ENCODE measurements at places on chromosomes 1 and 21.

GRCh38 chr1:92747735-92748134, 37.2 kb downstream of the EVI5 start:
- DNase-seq = no peak

DNA sequence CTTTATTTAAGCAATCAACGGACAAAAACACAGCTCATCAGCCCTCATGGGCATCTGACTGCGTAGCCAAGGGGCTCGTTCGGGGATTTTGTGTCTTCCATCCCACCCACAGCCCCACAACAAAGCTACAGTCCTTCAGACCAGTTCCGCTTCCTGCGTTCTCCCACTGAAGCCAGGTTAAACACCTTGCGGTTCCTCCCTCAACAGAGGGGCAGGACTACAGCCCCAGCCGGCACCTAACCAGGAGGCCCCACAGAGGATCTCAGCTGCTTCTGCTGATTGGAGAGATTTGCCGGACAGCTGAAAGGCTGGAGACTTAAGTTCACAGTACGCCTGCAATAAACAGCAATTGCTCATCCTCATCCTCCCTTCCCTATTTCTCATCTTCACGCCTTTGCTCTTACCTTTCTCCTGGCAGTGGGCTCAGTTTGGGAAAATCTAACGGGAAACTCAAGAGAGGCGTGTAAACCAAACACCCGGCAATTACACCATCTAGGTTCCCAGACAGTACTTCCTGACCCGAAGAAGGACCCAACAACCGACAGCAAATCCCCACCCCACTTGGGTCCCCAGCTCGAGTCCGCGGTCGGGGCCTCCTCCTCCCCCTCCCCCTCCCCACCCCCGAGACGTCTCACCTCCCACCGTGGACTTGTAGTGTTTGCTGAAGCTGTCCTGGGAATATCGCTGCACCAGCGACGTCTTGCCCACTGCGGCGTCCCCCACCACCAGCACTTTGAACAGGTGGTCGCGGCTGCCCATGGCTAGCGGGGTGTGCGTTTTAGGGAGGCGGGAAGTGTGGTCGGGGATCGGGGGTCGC, 876 bp downstream of the RAB29 start:
- DNase-seq = no peak

DNA sequence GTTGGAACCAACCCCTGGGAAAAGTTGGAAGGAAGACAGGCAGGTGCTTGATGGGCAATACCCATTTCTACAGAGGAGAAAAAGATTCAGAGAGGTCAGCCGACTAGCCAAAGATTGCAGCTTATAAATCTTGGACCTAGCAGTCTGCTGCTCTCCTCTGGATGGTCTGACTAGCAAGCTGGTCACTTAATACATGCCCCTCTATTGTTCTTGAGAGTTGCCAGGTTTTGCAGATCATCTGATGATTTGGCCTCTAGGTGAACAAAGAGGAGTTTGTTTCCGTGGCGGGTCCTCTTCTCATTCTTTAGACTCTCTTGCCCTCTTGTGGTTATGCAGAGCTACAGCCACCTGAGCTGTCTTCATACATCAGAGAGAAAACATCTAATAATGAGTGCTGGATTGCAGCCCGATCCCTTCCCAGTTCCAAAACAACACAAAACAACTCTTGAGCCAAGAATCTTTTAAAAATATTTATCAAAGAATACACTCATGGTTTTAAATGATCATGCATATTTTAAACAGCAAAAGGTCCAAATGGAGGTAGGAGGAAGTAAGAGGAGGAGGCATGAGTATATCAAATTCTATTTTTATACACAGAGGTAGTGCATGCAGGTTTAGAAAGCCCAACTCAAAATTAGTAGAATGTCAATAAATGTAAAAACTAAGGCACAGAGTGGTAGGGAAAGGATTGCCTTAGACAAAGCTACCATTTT, 115.7 kb downstream of the SLC30A10 start:
- DNase-seq = no peak

DNA sequence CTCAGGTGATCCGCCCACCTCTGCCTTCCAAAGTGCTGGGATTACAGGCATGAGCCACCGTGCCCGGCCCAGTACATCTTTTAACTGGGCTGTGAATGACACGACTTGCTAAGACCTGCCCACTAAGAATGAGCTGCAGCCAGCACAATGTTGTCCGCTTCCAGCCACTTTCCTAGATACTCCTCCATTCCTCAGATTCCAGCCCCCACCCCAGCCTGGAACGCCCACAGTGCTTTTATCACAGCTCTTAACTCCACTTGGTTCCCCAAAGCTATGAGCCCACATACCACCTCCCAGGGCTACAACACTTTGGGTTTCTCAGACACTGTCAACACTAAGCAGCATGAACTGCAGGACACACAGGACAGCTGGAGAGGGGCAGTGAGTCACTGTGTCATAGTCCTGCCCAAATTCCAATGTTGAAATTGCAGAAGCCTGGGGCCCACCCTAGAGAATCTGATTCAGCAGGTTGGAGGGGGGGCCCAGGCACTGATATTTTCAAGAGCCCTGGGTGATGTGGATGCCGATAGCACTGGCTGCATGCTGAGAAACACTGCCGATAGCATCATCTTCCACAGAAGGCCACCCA, 58.0 kb downstream of the ACBD3 start:
- DNase-seq = no peak

DNA sequence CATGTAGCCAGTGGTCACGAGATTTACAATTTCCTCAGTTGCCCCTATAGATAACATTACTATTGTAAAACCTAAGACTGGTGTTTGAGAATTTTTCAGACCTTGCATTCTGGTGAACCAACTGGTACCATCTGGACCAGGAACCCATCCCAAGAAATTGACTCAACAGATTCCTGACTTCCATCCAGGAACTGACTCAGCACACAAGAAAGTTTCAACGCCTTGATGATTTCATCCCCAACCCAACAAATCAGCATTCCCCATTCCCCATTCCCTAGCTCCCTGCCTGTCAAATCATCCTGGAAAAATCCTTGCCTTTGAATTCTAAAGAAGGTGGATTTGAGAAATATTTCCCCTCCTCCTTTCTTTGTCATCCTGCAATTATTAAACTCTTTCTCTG, 529.8 kb upstream of the PRMT6 start:
- DNase-seq = no peak

DNA sequence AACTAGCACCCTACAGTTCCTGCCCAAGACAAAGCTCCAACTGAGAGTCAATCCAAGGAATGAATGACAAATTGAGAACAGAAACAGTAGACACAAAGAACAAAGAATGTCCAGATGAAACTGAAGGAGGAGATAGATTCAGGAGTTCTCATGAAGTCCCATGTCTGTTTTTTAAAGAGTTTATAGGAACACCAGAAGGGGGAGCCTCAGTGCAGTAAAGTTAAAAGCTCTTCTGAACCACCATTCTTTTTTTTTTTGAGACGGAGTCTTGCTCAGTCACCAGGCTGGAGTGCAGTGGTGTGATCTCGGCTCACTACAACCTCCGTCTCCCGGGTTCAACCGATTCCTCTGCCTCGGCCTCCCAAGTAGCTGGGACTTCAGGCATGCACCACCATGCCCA, 323.6 kb downstream of the MRPL39 start:
- DNase-seq = no peak

DNA sequence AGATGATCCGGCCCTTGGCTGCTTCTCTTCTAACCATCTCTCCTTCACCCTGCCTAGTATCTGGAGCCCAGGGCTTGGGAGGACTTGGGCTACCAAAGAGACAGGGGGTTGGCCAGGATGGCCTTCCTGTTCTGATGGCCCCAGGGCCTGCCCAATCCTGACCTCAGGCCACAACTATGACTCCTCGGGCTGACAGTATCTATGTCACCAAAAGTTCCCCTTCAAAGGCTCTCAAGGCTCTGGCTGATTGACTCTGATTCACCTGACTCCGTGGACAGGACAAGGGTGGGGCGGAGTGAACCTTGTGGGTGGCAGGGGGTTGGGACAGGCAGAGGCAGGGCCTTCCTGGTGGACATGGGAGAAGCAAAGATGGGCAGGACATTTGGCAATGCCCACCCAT, 12.7 kb downstream of the MEF2D start:
- no peak for DNase-seq

DNA sequence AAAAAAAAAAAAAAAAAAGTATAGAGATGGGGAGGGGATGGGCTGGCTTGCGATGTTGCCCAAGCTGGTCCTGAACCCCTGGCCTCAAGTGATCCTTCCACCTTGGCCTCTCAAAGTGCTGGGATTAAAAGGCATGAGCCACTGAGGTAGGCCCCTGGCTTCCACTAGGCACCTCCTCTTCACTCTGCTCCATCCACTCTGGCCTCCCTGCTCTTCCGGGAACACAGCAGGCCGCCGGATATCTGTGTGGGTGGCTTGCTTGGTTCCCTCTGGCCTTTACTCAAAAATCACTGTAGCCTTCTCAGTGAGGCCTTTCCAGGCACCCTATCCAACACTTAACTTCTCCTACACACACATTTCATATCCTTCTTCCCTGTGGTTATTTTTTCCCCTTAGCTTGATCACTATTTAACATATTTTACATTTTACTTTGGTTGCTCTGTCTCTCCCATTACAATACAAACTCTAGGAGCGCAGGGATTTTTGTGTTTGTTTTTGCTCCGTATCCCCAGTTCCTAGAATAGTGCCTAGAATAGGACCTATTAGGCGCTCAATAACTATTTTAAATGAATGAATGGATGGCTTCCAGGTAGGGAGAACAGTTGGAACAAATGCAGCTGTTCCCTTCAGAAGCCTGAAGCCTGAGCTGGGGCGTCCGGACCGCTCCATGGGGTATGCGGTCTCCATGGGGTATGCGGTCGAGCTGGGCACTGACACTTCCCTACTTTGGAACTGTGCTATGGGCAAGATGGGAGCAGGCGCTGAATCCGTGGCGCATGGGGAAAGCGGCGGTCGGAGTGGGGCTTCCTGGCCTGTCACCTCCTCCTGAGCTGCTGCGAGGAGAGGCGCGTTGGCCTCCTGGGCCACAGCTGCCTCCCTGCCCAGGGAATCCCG, 46.7 kb downstream of the H3-3A start:
- no peak for DNase-seq

DNA sequence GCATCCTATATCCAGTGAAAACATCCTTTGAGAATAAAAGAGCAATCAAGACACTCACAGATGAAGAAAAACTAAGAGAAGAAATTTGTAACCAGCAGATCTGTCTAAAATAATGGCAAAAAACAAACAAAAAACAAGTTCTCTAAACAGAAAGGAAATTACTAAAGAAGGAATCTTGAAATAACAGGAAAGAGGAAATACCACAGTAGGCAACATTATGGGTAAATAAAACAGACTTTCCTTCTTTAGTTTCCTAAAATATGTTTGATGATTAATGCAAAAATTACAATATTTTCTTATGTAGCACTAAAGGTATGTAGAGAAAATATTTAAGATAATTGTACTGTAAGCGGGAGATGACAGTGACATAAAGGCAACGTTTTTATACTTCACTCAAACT, 23.5 kb downstream of the SLC19A1 start:
- DNase-seq = no peak

DNA sequence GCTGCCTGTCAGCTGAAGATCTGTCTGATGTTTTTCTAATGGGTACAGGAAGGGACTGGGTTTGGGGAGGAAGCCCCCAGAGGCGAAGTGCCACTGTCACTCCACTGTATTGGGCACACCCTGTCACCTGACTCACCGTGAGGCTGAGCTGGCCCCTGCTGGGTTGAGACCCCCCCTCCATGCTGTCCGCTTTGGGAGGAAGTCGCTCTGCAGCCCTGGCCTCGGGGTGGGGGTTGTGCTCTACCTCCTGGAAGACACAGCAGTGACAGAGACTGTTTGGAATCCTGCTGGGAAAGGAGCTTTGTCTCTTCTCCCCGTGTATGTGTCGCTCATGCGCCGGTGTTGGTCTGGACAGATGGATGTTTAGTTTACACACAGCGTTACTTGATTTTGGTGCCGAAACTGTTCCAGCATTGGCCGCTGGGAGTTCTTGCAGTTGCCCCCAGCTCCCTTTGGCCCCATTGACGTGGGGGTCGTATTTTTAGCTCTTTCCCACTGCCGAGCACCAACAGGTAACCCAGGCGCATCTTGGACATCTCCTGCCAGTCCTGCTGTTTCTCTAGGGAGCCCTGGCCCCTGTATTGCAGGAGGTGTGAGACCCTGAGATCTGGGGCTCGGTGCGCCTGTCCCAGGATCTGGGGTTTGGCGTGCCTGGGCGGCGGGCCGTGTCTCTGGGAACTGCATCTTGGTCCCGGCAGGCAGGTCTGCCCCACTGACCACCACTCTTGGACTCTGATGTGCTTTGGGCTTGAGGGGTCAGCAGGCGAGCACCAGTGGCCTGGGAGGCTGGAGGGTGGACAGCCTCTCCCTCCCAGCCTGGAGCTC, 30.3 kb downstream of the SLX9 start:
- DNase-seq = no peak

DNA sequence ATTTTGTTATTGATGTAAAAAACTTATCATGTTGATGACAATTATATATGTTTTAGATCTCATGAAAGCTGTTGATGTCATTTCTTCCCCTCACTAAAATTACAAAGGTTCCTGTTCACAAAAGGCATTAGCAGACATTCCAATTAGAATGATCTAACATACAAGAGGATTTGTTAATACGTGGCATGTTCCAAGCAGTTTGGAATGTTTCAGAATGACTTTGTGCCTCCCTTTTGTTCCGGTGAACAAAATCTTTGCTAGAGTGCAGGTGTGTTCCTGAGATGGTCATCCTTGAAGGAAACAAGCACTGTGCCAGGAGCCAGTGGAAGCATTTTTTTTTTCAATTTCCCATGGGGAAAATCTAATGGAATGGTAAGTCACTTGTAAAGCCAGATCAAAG, 108.0 kb upstream of the KCTD3 start:
- DNase-seq = no peak

GRCh38 chr1:165829888-165830287, 2.5 kb downstream of the UCK2 start:
- no peak for DNase-seq

DNA sequence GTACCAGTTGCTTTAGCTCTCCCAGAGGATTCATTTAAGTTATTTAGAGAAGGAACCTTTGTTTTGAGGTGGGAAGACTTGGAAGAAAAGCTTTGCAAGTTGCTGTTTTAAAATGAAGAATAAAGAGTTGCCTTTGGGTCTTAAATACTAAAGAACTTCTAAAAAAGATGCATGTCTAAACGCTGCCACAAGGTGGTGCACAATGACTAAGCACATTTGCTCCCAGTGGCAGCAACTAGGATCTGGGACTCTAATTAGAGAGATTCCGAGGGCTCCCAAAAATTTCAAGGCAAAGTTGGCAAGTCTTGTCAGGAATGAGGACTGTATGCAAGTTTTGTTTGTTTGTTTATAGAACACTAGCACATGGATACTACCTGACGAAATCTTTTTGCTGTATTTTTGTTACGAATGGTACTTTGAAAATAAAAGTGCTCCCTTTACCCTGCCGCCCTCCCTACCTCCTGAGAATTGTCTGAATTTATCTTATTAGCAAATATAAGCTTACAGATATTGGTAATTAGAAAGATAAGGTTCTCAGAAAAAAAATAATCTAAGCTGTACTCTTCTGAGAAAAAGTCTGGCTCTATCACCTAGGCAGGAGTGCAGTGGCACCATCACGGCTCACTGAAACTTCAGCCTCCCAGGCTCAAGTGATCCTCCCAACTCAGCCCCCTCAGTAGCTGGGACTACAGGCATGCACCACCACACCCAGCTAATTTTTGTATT, 121.8 kb downstream of the HFM1 start:
- peak; percentile 27 for DNase-seq

- no peak for DNase-seq
Observed at GRCh38 chr1:190029441-190029840, 448.2 kb downstream of the BRINP3 start.
